ENCODE measurements at places on chromosomes 3 and 15.

GRCh38 chr3:85604641-85605040 is 645.9 kb downstream of the CADM2 start:
- no peak overlapping the region for H3K4me3 ChIP-seq
- H3K27ac ChIP-seq, result no peak overlapping the region
- no peaks in the 10 kb centered on the region for H3K27me3 ChIP-seq
- no peaks in the 10 kb centered on the region for H3K36me3 ChIP-seq
- H3K4me1 ChIP-seq, result no peaks in the 10 kb centered on the region

GRCh38 chr3:52533623-52534280 is at the start of gene NT5DC2:
TSS of gene NT5DC2 (minus strand) at chr3:52533857. CDS start at chr3:52533737, 120 bp downstream.
- H3K36me3 ChIP-seq, result peaks cover 11% of the 10 kb centered on the region
- H3K4me1 ChIP-seq, result peaks cover 24% of the 10 kb centered on the region
- DNase-seq, result peak; percentile 85

DNA sequence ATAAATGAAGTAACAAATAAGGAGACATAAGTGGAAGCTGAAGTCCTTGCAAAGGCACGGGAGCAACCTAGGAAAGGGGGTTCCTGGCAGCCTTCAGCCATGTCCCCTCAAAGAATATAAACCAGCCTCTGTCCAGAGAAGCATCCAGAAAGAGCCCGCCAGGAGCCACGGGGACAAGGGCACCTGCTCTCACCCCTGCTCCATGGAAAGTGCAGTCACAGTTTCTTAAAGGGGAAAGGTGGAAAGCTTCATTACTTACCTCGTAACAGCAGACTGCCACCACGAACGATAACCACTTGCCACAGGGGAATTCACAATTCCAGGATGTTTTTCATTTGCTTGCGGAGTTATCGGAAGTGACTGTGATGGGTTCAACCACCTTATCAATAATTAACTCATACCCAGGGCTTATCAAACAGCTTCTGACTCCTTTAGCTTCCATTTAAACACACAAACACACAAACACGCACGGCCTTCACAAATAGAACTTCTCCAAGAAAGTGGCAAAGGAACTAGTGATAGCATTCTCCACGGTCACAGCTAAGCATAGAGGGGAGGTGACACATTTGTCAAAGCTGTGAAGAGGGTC is 134.2 kb upstream of the IGF1R start:
- H3K4me3 ChIP-seq, result no peak overlapping the region
- no peaks in the 10 kb centered on the region for H3K36me3 ChIP-seq
- DNase-seq, result no peak
- H3K27me3 ChIP-seq, result no peaks in the 10 kb centered on the region
- peaks cover 4% of the 10 kb centered on the region for H3K4me1 ChIP-seq

GRCh38 chr15:98800437-98801233 is 152.3 kb downstream of the IGF1R start:
- H3K4me3 ChIP-seq, result peak overlapping the region; percentile 6
- no peak for DNase-seq
- no peaks in the 10 kb centered on the region for H3K27me3 ChIP-seq
- H3K36me3 ChIP-seq, result no peaks in the 10 kb centered on the region
- H3K4me1 ChIP-seq, result peaks cover 8% of the 10 kb centered on the region

DNA sequence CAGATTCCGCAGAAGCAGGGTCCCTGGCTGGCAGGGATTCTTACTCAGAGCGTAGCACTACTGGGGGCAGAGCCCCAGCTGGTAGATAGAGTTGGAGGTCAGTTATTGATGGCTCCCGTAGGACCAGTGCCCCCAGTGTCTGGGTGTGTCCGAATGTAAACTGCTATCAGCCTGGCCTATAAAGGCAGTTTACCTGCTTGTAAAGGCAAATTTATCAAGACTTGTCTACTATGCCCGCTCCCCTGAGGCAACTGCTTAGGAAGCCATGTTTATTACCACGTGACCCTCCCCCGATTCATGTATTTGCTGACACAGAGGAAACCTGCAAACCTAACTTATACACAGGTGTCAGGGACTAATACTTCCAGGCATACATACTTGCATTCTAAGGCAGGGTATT is 607 bp upstream of the PPP1R14D start:
- no peaks in the 10 kb centered on the region for H3K4me1 ChIP-seq
- peaks cover 18% of the 10 kb centered on the region for H3K27me3 ChIP-seq
- no peak overlapping the region for H3K4me3 ChIP-seq
- no peak for DNase-seq

GRCh38 chr15:63329567-63330350 is 51.9 kb downstream of the CA12 start:
- no peak for DNase-seq
- H3K36me3 ChIP-seq, result no peaks in the 10 kb centered on the region
- H3K27ac ChIP-seq, result no peak overlapping the region
- no peak overlapping the region for H3K4me3 ChIP-seq
- peaks cover 3% of the 10 kb centered on the region for H3K27me3 ChIP-seq
- H3K4me1 ChIP-seq, result no peaks in the 10 kb centered on the region

DNA sequence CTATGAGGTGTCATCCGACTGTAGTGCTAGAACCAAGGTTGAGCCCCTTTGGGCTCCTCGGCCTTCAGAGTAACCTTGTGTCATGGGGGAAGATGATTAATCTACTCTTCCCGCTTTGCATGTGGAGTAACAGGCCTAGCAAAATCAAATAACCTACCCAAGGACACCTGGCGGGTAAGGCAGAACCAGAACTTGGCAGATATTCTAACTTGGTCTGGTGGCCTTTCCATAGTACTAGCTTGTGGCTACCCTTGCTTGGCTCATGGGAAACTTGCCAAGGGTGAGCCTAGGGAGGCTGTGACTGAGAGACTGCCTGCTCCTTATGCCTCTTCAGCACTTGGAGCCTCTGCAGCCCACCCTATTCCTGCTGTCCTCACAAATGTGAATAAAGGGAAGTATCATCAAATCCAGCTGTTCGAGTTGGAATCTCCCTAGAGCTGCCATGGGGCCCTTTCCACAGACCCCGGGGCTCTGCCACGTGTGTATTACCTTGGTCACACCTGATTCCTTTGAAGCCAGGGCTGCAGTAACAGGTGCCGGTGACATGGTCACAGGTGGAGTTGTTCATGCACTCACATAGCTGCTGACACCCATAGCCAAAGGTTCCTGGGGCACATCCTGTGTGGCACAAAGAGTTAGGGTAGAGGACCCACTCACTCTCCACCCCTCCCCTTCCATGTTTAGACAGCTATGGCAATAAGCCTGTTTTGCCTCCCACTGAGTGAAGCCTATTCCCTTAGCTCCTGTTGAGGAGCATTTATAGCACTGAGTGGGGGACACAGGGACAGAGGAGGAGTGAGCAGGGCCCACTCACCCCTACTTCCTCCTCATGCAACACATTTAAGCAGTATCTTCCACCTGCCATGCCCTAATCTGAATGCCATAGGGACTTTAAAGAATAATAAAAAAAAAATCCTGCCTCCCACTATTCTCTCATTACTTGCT is 46.0 kb downstream of the RAB11A start:
- no peaks in the 10 kb centered on the region for H3K27me3 ChIP-seq
- peaks cover 9% of the 10 kb centered on the region for H3K4me1 ChIP-seq
- no peak overlapping the region for H3K4me3 ChIP-seq
- no peak for DNase-seq
- H3K27ac ChIP-seq, result no peak overlapping the region
- no peaks in the 10 kb centered on the region for H3K36me3 ChIP-seq

DNA sequence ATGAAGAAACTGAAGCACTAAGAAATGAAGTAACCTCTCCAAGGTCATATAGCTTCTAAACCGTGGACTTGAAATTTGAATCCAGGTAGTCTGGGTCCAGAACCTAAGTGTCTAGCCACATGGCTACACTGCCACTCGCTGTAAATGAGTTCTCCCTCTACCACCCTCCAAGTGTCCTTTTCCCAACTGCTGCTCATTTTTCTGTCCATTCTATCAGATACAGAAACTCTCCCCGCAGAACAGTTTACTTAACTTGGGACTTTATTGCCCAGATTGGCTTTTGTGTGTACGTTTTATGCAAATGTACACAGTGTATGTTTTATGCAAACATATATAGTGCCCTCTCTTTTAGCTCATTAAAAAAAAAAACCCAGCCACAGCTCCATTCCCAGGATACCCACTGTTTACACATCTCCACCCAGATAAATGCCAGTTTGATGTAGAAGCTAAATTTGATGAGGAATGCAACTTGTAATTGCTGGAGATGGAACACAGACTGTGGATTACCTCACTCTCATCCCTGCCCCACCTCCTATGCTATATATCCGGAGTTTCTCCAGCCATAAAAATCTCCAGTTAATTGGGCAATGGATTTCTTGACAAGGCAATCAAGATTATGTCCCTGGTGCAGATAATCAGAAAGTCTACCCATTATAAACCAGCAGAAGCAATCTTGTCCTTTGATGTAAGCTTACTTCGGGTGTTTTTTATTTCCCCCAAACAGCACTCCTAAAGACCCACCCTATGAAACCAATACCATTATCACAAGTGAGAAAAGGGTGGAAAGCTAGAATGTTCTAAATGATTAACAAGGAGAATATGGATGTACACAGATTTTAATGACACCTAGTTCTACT is 42.0 kb downstream of the THBS1 start:
- H3K27ac ChIP-seq, result peak overlapping the region; percentile 99
- DNase-seq, result no peak
- H3K4me3 ChIP-seq, result peak overlapping the region; percentile 48
- H3K27me3 ChIP-seq, result no peaks in the 10 kb centered on the region
- H3K36me3 ChIP-seq, result peaks cover 28% of the 10 kb centered on the region

DNA sequence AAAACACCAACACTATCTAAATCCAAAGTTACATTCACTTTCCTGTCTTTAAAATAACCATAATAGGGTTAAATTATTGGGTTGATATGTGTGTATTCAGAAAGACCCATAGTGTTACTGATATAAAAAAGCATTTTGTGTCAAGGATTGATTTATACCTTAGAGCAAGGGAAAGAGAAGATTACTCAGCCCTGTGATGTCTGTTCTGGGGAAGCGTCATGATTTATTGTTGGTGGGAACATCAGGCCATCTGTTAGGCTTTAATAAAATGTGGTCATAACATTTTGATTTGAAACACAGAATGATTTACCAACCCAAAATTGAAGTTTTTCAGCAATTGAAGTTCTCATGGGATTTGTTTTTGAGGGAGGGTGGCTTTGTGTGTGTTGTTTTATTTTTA is 33.2 kb downstream of the SIDT1 start:
- H3K27ac ChIP-seq, result no peak overlapping the region
- H3K27me3 ChIP-seq, result no peaks in the 10 kb centered on the region
- no peak overlapping the region for H3K4me3 ChIP-seq
- no peak for DNase-seq
- peaks cover 6% of the 10 kb centered on the region for H3K4me1 ChIP-seq

- H3K27me3 ChIP-seq, result peaks cover 1% of the 10 kb centered on the region
- peak overlapping the region; percentile 12 for H3K27ac ChIP-seq
- H3K4me3 ChIP-seq, result no peak overlapping the region
- no peaks in the 10 kb centered on the region for H3K36me3 ChIP-seq
- DNase-seq, result no peak
Observed at GRCh38 chr3:13088028-13089006, 15.1 kb upstream of the IQSEC1 start.

DNA sequence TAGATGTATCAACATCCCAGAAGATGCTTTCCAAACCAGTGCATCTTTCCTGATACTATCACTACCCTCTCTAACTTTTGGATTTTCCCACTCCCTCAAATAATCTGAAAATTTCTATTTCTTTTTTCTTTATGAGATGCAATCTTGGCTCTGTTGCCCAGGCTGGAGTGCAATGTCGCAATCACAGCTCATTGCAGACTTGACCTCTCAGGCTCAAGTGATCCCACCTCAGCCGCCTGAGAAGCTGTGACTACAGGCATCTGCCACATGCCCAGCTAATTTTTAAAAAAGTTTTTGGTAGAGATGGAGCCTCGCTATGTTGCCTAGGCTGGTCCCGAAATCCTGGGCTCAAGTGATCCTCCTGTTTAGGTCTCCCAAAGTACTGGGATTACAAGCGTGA is 239.7 kb downstream of the SUCLG2 start:
- no peak overlapping the region for H3K4me3 ChIP-seq
- H3K4me1 ChIP-seq, result no peaks in the 10 kb centered on the region
- no peak for DNase-seq
- no peaks in the 10 kb centered on the region for H3K27me3 ChIP-seq
- H3K27ac ChIP-seq, result no peak overlapping the region
- H3K36me3 ChIP-seq, result peaks cover 42% of the 10 kb centered on the region

- H3K4me3 ChIP-seq, result no peak overlapping the region
- no peaks in the 10 kb centered on the region for H3K27me3 ChIP-seq
- H3K36me3 ChIP-seq, result peaks cover 18% of the 10 kb centered on the region
- H3K27ac ChIP-seq, result no peak overlapping the region
- no peak for DNase-seq
Observed at GRCh38 chr3:101603184-101603583, 29.2 kb downstream of the PCNP start.

DNA sequence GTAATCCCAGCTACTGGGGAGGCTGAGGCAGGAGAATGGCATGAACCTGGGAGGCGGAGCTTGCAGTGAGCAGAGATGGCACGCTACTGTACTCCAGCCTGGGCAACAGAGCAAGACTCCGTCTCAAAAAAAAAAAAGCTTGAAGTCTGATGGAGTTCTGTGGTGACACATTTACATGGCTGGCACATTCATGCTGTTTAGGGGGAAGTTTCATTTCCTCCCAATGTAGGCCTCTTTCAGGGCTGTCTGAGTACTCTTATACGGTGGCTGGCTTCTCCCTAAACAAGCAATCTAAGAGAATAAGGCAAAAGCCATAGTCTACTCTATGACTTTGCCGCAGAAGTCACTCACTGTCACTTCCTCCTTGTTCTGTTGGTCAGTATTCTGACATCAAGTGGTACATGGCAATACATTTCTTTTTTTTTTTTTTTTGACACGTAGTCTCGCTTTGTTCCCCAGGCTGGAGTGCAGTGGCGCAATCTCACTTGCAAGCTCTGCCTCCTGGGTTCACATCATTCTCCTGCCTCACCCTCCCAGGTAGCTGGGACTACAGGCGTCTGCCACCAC is 41.2 kb downstream of the OIP5 start:
- DNase-seq, result no peak
- no peak overlapping the region for H3K4me3 ChIP-seq
- H3K27me3 ChIP-seq, result no peaks in the 10 kb centered on the region
- peaks cover 33% of the 10 kb centered on the region for H3K36me3 ChIP-seq

DNA sequence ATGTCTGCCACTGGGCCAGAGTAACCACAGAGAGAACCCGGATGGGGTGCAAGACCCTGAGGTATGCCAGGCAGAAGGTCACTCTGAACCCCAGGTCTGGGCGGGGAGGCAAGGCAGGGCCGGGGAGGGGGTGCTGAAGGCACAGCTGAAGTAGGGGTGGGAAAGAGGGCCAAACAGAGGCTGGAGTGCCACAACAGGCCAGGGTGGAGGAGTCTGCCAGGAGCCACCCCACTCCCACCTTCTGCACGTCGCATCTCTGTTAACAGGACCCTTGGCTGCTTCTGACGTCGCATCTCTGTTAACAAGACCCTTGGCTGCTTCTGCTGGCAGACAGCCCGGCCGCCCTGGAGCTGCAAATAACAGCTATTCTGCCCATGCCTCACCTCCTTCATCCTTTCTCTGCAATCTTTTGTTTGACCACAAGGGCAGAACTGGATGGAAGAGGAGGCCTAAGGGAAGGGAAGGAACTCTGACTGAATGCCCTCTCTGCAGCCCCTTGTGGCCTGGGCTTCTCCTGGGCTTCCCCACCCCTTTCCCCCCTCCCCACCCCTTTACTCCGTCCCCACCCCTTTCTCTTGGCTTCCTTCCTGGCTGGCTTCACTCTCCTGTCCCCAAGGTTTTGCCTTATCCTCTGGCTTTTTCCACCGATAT is 20.6 kb upstream of the FBLN2 start:
- H3K4me3 ChIP-seq, result no peak overlapping the region
- no peak for DNase-seq
- no peak overlapping the region for H3K27ac ChIP-seq
- peaks cover 17% of the 10 kb centered on the region for H3K27me3 ChIP-seq

Measured in activated naive CD8-positive, alpha-beta T cell treated with anti-CD3 and anti-CD28 coated beads, Interleukin-2, amount 10 ng/mL, durations not matched to agents 7 days and 5 days (primary cell).